AML-193 (cell line): ENCODE measurements at places on chromosomes 2 and 18.
A peak's percentile ranks its signal among the peaks of the same experiment; 100 is the strongest.

- peak; percentile 42 for DNase-seq
Measured at GRCh38 chr18:27605107-27605834, 420.2 kb upstream of the CHST9 start.

GRCh38 chr2:22694856-22695255 lies 690.1 kb upstream of the KLHL29 start:
- no peak for DNase-seq

GRCh38 chr2:161825429-161825828 lies 201.2 kb downstream of the SLC4A10 start:
- DNase-seq: no peak

DNA sequence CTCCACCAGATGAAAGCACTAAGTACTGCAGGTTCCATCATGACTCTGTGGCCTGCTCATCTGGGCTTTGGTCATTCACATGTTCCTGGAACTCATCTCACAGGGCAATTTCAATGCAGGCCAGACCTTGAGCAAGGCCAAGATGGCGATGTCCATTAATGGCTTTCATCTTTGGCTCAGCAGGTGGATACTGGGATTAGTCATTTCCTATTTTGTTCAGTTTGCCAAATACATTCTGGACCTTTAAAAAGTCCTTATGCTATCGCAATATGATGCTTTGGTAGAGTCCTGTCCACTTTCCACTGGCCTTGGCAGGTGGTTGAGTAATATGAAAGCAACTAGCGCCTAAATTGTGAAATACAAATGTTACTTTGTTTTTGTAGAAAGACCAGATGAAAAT lies 170.1 kb upstream of the REV1 start:
- no peak for DNase-seq

- DNase-seq: no peak
Measured at GRCh38 chr2:9030190-9030589, 26.7 kb upstream of the MBOAT2 start.
